ENCODE measurements at places on chromosomes 4 and X.

GRCh38 chr4:3857269-3857926, 91.2 kb downstream of the ADRA2C start:
- DNase-seq: no peak

- DNase-seq: no peak
These were observed 143.2 kb downstream of the BMP15 start for GRCh38 chrX:51053741-51054140.

DNA sequence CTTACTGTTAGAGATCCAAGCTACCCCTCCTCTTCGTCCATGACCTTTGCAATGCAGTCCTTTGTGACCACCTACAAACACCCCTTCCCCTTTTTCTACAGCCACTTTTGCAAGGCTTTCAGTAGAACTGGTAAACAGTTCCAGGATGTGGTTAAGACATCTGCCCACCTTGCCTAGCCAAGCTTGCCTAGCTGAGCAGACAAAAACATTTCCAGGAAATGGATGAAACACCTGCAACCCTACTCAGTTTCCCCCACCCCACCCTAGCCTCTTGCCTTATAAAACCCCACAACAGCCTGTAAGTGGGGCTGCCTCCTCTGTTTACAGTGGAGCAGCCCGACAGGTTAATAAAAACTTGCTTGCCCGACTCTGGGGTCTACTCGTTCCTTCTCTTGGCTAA, 133.8 kb downstream of the ZC4H2 start:
- DNase-seq: no peak

DNA sequence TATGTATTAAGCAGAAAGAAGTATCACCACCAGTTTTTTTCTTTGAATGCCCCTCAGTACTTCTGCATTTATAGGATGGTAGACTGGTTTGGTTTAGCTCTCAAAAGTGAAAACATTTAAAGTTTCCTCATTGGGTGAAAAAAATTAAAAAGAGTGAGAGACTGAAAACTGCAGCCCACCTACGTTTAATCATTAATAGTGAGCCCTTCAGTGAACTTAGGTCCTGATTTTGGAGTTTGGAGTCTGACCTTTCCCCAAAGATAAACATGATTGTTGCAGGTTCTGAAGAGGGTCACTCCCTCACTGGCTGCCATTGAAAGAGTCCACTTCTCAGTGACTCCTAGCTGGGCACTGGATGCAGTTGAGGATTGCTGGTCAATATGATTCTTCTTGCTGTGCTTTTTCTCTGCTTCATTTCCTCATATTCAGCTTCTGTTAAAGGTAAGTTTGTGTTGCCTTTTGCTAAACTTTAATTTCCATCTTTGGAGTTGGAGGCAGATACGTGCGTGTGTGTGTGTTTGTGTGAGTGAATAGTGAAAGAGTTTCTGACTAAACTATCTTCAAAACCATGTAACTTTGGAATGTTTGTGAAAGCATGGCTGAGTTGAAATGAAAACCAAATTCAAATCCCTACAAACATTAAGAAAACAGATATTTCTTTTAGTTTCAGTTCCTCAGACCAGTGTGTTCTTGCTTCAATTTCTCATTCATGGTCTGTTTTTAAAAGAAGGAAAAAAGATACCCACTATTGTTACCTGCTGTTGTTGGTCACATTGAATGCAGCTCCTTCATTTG, at the start of gene MTTP:
Gene MTTP (plus strand): TSS at position 295 of the 795 bp plus-strand sequence. CDS start 86 bp downstream, at position 381.
- no peak for DNase-seq

- DNase-seq: no peak
These were observed 97.7 kb upstream of the PTPN13 start for GRCh38 chr4:86496094-86497080.

- no peak for DNase-seq
These were observed 76.2 kb downstream of the LNX1 start for GRCh38 chr4:53515076-53515475.

GRCh38 chr4:137685357-137685756, 153.1 kb upstream of the PCDH18 start:
- no peak for DNase-seq

DNA sequence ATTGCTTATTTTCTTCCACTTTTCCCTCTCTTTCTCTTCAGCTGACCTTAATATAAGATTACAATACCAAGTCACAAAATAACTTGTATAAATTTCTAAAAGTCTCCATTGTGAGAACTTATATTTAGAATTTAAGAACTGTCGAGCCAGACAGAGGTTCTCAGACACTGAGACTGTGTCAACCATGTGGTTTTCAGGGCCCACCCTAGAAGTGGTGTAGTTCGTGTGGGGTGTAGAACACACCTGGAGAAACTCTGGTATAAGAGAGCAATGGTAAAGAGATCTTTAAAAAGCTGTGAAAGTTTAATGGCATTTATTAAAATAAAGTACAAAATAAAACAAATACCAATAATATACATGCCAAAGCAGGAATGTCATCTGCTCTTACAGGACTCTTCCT, 19.7 kb downstream of the CPEB2 start:
- DNase-seq: no peak

DNA sequence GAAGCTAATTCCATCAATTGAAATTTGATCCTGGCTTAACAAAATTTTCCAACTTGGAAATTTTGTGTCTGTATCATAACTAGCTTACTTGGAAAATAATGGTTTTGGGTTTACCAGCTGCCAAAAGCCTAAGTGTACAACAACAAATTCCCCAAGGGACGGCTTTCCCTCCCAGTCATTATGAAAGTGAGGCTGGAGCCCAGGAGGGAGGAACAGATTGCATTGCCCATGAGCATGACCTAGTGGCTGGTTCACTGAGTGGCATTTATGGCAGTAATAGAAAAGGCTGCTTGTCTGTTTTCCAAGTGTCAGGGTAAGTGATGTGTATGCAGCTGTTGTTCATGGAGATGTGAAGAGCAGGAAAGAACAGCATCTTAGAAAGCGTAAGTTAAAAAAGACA, 70.8 kb upstream of the HHIP start:
- DNase-seq: no peak

GRCh38 chr4:139625482-139625881, 40.1 kb upstream of the MGST2 start:
- DNase-seq: no peak

- no peak for DNase-seq
These were observed 1174.4 kb upstream of the PCDH10 start for GRCh38 chr4:131974730-131975129.

DNA sequence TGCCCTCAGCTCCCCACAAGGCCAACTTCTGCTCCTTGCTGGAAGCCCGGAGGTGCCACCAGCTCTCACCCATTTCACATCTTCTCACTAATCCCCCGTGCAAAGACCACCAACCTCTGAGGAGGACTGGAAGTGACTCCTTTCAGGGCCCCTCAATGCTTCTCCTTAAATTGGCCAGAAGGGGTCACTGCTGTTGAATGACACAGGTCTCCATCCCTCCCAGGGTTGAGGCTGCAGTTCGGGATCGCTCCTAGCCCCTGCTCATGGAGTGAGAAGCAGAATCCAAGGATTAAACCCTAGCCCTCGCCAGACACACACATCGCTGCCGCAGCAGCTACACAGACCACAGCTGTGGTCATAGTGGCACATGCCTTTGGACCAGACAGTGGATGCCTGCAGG, 279.5 kb upstream of the TAPT1 start:
- no peak for DNase-seq

- no peak for DNase-seq
These were observed 12.6 kb upstream of the JADE1 start for GRCh38 chr4:128796934-128797333.

DNA sequence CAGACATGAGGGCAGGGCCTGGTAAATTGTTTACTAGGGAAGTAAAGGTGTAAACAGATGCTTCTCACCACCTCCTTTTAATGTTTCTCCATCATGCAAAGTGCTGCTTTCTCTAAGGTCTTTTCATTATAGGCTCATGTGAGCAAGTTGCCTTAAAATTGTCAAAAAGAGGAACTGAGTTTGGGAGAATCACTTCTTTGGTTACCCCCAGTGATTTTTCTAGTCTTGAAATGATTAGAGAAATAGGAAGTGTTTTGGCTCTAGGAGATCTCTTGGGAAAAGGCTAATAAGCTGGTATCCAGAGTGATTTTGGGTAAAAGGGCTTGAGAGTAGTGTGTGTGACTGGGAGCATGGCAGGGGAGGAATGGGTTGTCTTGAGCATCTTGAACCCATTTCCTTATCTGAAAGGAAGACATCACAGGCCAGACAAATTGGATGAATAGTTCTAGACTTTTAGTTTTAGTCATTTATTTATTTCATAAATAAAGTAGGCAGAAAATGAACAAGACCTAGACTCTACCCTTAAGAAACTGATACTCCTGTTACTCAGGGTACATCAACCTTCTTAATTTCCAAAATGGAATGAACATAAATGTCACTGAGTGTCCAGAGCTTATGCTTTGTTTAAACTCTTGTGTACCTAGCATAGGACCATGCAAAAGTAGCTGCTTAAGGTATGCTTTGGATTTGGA, 14.2 kb downstream of the GRPR start:
- DNase-seq: no peak

DNA sequence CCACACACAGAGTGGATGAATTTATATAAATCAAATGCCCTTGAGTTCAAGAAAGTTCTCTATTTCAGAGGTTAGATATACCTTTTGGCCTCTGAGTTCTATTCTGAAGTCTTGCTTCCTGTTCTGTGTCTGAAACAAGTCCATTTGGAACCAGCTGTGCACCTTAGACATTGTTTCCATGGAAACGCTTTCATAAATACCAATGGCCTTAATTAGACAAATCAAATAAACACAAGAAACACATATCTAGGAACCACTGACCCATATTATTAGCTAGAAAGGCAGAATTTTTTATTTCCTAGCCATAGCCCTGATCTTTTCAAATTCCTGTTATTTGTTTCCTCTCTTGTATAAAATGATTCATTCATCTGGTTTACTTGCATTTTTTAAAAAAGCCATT, 8.4 kb upstream of the C4orf54 start:
- no peak for DNase-seq

- no peak for DNase-seq
These were observed 35.5 kb upstream of the EIF1AX start for GRCh38 chrX:20177093-20177492.

DNA sequence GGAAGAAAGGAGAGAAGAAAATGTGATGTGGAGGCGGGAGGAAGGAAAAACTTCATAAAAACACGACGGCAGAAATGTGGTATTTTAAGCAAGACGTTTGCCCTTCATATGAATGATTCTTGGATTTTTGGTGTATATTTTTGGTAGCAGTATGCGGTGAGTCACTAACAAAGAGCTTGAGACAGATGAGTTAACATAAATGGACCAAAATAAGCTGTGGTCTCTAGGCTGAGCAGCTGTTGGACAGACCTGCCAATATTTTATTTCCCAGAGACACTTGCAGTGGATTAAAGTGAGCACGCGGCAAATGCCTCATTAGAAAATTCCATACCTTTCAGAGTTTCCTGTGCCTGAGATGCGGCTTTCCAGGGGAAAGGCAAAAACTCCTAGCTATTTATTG, 43.1 kb upstream of the RPS6KA3 start:
- DNase-seq: no peak

DNA sequence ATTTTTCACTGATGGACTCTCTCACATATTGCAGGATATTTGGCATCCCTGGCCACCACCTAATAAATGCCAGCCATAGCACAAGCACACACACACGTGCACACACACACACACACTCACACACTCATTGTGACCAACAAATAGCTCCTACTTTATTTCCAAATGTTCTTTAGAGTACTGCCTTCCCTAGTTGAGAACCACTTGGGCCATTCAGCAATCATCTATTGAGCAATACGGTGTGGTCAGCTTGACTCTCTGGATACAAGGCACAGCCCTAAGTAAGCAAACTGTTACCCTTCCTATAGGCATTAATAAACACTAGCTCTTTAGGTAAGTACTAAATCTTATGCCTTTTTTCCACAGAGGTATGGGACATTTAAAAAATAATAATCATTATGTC, 21.1 kb downstream of the CORIN start:
- DNase-seq: no peak

- DNase-seq: no peak
These were observed 1115.5 kb downstream of the NLGN4X start for GRCh38 chrX:5113128-5113527.

DNA sequence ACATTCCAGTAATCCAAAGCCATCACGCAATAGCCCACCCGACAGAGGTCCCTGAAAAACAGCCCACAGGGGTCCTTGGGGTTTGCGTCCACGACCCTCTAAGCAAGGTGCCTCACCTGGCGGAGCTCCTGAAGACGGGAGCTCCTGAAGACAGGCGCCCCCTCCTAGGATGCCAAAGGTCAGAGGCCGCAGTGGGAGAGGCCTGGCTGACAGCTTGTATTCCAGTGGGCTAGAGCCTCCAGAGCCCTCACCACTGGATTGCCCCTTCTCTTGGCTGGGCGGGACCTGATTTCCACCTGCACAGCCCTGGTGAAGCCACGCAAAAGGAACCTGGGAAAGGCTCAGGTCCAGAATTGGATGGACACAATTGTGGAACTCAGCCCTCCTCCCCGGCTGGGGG, 29.7 kb upstream of the WFS1 start:
- DNase-seq: no peak

DNA sequence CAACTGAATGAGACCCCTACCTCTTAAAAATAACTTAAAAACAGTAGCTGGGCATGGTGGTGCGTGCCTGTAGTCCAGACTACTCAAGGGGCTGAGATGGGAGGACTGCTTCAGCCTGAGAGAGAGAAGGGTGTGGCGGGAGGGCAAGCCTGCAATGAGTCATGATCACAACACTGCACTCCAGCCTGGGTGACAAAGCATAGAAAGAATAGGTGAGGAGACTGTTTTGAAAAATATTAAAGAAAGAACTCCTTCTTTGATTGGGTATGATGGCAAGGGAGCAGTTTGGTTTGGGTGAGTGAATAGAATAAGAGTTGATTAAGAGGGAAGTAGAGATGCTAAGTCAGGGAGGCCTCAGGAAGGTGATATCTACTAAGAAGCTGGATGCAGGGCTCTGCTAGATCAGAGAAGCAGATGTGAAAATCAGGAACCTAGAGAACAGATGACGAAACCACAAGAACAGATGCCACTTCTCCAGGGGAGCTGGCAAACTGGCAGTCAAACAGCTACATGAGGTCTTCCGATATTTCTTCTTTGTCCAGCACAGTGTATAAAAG, 318.6 kb downstream of the OPHN1 start:
- no peak for DNase-seq

GRCh38 chr4:2332976-2333319, 71.0 kb upstream of the MXD4 start:
- no peak for DNase-seq

DNA sequence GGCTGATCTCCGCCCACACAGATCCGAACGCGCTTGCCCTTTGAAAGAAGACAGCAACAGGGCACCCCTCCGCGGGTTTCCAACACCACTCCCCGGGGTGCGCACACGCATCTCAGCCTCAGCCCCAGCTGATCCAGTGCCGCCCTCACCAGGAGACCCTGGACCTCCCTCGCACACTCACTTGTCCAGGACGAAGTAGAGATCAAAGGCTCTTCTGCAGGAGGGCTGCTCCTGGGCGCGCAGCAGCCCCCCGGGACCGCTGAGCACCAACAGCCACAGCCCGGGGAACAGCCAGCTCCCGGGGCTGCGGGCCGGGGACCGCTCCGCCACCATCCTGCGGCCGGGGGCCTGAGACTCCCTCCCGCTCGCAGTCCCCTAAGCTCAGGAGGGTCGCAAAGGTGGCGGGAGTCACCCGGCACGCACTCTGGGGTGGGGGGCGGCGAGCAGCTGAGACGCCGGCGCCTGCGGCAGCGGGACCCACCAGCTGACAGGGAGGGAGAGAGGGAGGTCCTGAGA, 743 bp downstream of the ANTXR2 start:
- DNase-seq: peak; percentile 21

GRCh38 chr4:47484168-47484567, 907 bp upstream of the ATP10D start:
- DNase-seq: no peak
